RKO (cell line): ENCODE measurements at places on chromosomes 6 and 20.

DNA sequence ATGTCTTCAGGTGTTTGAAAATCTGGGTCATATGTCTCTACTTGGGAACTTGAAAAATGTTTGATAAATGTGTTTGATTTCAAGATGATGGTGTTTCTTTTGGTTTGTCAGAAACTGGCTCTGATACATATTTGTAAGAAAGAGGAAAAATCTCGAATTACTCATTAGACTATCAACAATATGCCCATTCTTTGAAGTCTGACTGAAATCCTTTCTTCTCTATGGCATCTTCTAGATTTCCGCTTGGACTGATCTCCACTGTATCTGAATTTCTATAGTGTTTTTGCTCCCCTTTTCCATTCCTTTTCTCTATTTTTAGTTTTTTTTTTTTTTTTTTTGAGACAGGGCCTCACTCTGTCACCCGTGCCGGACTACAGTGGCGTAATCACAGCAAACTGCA, 1096.5 kb downstream of the KIF16B start:
- no peak for DNase-seq

- DNase-seq: peak; percentile 48
Observed at GRCh38 chr6:157597461-157598312, 216.7 kb downstream of the ZDHHC14 start.

DNA sequence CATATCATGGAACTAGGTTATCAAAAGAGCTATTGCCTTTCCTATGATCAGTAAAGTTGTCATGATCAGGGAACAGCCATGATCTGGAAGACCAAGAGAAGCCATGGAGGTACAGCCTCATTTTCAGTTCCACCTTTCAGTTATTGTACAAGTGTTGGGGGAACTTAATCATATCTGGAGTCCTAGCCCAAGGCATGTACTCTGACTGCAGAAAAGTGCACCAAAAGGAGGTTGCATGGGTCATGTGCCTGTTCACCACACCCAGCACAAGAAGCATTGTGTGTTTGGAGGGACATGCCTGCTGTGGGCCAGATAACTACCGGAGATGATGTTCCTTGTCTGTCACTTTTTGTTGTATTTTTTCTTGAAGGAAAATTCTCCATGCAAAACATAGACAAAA, 185.8 kb upstream of the MAN1A1 start:
- DNase-seq: no peak

- DNase-seq: no peak
Observed at GRCh38 chr6:105429676-105430075, 26.8 kb upstream of the PREP start.

DNA sequence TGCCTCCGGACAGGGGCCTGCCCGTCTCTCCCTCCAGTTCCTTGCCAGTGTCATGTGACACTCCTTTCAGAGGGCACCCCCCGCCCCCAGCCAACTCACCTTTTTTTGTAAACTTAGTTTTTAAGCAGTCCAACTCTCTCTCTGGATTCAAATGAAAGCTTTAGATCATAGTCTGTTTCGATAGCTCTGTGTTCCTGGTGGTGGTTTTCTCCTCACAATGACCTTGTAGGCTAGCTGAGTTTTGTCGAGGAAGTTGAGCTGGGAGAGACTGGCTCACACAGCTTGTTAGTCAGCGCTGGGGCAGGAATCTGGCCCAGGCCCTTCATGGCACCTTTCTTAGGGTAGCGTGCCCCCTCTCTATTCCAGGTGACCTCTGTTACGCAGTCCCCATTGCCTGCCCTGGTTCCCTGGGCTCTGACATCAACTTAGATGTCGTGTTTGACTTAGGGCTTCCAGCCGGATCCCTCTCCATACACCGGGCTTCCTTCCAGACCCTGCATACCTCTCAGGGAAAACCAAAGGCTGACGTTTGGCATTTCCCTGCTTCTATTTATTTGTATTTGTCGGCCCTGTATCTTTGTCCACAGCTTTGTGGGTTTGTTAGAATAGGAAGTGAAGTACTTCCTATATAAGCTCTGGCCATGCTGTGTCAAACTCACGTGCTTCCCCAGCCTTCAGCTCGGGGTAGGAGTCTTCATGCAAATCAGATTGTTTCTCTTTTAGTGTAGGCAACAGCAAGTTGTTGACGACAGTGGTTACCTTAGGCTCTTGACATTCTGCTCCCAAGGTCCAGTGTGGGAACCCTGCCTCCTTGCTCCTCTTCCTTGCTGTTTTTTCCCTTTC, 12.7 kb downstream of the IGF2R start:
- DNase-seq: no peak

DNA sequence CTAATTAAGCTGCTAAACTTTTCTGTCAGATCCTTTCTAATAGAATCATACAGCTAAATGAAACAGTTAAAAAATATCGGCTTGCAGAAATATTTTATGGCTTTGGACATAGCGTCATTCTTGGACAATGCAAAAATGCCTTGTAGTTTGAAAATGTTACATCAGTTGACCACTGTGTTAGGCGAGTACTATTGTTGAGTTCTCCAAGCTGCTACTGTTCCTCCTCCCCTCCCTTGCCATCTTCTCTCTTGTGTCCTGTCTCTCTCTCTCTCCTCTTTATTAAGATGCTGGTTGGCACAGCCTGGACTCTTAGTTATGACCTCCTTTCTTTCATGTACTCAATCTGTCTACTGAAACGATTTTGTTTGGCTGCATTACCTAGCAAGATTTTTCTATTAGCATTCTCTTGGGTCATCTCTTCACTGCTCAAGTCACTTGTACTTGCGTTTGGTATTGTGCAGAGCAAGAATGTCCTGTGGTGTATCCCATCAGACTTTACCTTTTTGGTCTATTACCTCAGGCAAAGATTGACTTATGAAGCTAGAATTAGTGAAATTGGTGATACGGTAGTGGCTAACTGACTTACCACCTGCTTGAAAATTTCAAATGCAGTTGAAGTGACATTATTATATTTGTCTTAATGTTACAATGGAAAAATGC, 127.9 kb downstream of the FARS2 start:
- no peak for DNase-seq

DNA sequence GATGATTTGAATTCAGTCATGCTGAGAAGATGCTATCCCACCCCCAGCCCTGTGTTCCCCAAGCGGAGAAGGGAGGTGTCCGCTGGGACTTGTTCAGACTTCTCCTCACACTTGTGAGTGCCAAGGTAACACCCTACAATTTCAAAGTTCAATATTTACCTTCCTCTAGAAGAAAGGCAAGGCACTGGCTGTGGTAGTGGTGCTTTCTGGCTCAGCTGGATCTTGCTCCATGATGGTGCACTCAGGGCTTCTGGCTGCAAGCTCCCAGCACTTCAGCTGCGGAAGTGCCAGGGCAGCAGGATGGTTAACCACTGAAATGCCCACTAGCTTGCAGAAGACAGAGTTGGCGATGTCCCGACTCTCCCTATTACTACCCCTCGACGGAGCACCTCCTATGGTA, 135.4 kb downstream of the MTFR2 start:
- no peak for DNase-seq

DNA sequence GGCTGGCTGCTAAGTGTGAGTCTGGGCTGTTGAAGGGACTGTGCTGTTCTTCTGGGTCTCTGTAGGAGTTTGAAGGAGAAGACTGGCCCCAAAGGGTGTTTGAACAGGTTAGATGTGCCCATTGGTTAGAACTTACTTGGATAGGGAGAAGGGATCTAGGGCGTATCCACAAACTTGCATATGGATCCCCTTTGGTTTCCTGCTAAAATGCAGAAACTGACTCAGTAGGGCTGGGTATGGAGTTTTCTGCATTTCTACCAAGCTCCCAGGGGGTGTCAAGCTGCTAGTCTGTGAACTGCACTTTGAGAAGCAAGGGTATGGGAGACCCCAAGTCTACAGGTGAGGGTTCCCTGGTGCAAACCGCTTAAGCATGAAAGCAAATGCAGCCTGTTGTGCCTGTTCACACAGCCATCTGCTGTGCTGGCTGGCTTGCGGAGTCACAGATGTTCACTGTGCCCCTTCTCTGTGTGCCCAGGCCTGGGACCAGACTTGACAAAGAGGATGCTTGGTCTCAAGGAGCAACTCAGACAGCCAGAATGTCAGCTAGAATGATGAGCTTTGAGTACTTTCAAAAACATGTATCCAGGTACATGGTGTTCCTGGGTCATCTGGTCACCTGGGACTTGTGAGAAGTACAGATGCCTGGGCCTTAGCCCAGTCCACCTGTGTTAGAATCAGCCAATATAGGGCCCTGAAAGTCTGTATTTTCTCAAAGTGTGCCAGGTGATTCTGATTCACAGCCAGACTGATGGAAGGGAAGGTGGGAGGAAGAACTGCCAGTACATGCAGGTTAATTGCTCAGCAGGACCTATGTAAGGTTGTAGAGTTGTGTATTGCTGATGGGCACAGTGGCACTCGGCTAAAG, 7.4 kb downstream of the PPP1R16B start:
- DNase-seq: no peak

- no peak for DNase-seq
Observed at GRCh38 chr6:137206577-137206976, 12.6 kb downstream of the IFNGR1 start.

DNA sequence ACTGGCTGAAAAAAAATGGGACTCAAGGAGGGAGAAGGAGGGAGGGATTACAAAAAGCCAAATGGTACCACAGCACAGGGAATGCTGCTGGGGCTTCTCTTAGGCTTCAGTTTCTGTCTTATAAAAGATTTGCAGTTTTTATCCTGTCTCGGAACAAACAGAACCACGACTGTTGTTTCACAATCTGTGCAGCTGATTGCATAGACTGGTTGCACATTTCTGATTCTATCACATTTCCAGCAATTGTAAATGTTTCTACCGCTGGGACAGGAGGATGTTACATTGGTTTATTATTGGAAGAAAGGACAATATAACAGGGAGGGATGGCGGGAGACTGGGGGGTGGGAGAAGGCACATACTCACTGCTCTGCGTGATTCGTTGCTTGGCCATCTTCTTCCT, 73.5 kb upstream of the ARID1B start:
- DNase-seq: no peak

- DNase-seq: no peak
Observed at GRCh38 chr20:60096166-60096565, 137.9 kb downstream of the CDH26 start.

DNA sequence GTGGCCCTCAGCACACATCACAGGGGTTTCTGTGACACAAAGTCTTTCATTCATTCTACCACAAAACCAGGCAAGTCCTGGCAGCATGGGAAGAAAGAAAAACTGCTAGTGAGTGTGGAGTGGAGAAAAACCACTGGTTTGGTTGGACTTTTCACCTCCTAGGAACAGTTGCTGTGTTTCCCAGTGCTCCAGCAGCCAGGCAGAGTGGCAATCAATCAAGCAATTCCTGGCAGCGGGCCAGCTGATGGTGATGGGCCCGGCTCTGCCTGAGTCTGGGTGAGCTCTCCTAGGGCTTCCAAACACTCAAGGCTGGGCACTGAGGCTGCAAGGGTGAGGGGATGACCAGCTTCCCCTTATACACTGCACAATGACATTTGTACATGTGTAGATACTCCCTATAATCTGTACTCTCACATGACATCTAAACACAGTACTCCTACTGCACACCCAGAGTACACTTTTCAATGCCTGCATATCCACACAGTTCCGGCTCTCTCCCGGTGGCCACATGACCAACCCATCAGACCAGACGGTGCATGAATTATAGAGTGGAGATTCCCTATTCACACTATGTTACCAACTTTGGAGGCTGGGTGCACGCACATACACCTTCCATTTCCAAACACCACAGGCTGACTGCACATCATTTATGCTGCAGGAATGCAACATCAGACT, 156.6 kb downstream of the UNC5CL start:
- DNase-seq: no peak

- DNase-seq: no peak
Observed at GRCh38 chr20:41147767-41148191, 10.4 kb downstream of the PLCG1 start.

- DNase-seq: no peak
Observed at GRCh38 chr6:166382500-166382932, 224 bp downstream of the MPC1 start.

DNA sequence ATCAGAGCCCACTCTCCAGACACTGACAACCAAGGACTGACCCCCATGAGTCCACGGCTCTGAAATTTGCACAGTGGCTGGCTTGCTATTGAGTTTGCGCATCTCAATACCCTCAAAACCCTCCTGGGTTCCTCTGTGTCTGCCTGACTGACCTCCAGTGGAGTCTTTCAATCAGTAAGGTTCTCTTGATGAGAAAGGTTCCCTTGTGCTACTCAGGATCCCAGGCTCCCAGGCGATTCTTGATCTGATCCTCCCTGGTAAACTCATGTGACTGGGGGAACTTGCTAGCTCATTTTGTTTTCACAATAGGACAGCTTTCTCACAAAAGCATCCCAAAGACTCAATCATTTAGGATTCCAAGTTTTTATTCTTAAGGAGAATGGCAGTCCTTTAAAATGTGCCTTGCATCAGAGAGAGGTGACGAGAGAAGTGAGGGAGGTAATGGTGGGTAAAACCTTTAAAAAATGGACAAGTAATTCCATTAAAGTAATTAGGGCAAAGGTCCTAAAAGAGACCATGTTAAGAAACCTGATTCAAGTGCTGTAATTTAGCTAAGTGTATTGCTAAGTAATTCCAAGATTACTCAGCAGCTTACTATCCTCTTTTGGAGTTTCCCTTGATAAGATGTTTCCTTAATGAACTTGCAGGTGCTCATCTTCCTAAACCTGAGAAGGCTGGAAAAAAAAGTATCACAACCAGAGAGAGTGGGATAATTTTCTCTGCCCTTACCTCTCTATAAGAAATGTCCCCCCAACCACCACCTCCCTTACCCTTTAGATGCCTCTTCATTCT, 304.7 kb upstream of the SGK1 start:
- DNase-seq: no peak

GRCh38 chr6:71621918-71622519, 264.3 kb upstream of the RIMS1 start:
- peak; percentile 33 for DNase-seq

- no peak for DNase-seq
Observed at GRCh38 chr20:58473453-58474425, 41.5 kb downstream of the APCDD1L start.

DNA sequence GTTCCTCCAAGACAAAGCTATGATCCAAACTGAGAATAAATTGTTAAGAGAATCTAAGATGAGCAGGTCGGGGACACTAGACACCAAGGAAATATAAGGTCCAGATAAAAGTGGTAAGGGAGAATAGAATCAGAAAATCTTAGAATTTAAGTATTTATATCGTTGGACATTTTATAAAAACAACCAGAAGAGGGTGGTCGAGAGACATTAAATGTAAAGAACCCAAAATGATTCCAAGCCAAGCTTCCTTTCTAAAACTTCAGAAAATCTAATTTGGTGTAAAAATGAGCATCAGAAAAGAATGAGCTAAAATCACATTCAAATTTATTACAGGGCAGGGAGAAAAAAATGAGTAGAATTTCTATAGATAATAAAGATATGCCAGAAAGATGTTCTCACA, 97.8 kb upstream of the OGFRL1 start:
- DNase-seq: peak; percentile 33

DNA sequence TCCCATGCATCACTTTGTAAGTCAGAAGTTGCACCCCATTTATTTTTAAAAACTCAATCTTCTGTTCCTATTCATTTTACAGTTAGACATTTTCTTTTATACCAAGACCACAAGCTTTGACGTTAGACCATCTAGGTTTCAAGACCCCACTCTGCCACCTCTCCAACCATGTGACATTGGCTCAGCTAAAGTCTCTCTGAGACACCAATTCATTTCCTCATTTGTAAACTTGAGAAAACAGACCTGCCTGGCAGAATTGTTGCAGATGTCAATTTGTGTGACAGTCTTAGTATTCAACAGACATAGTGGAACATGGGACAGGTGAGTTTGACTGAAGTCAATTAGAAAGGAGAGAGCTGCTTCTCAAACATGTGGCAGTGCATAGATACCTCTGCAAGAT, 55.6 kb upstream of the CSE1L start:
- no peak for DNase-seq
